Activated naive CD4-positive, alpha-beta T cell (primary cell): ENCODE measurements at places on chromosomes 4 and X.

- DNase-seq, result no peak
These were observed 82.2 kb downstream of the SH3KBP1 start for GRCh38 chrX:19805046-19805690.

GRCh38 chrX:152259150-152259549 lies 120.8 kb upstream of the MAGEA10 start:
- no peak for DNase-seq

DNA sequence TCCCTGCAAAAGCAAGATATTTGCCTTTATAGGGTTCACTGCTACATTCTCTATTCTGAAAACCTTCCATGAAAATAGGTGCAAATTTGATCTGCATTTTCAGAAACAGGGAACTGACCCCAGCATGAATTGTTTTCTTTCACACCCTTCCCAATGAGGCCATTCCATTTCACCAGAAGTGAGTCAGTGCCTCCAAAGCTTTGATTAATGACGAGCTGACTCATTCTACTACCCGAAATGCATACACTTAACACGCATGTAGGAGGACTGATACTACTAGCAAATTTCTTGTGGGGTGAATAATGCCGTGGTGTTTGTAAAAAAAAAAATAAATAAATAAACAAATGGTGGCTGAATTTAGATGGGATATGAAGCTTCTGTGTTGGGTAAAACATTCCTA lies 146.9 kb upstream of the FGF13 start:
- no peak for DNase-seq

GRCh38 chr4:82181789-82182188 lies 192.0 kb downstream of the HNRNPD start:
- DNase-seq, result no peak

DNA sequence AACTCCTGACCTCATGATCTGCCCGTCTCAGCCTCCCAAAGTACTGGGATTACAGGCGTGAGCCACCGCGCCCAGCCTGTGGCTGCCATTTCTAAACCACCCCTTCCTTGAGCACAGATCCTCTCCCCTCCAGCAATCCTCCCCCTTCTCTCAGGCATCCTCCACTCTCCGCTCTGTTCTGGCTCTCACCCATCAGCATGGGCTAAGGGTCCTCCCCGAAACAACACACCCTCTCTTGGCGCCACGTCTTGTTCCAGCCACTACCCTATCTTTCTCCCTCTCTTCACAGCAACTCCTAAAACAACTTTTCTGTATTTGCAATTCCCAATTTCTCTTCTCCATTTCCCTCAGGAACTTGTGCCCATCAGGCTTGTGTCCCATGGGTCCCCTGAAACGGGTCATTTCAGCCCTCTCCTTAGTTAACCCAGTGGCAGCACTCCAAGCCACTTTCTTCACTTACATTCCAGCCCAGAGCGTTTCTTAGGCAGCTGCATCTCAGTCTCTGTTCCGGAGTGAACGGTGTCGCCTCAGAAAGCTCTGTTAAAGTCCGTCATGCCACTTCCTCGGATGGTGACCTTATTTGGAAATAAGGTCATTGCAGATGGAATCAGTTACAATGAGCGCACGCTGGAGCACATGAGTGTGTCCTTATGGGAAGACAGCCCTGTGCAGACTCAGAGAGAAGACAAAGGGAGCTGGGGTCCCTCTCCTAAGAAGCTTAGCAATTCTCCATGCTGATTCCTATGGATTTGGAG lies 28.3 kb upstream of the CLDN24 start:
- DNase-seq, result no peak

- no peak for DNase-seq
These were observed 377.9 kb upstream of the EMCN start for GRCh38 chr4:100895556-100896197.
